ENCODE measurements at places on chromosomes 4 and X.

GRCh38 chr4:65635051-65635821, 35.1 kb downstream of the EPHA5 start:
- DNase-seq, result no peak

DNA sequence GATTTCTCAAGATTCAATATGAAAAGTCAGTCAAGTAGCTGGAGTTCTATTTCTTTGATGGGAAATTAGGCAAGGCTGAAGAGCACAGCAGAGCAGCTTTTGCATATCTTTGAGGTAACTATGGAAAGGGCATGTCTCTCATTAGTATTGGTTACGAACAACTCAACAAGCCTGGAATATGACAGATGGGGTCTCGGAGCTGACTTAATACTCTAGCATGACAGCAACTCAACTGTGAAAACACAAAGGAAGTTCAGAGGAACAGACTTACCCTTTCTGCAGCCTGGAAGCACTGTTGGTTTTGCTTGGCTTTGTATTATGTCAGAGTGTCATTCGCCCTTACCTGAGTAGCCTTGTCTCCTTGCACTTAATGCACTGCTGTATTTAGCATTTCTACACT, 79.9 kb upstream of the AADAT start:
- DNase-seq, result no peak

GRCh38 chrX:16137416-16138107, 14.2 kb downstream of the GRPR start:
- no peak for DNase-seq

GRCh38 chr4:123415576-123415975, 19.0 kb downstream of the SPRY1 start:
- DNase-seq, result no peak

GRCh38 chrX:21781525-21781924, 23.6 kb upstream of the SMPX start:
- no peak for DNase-seq

DNA sequence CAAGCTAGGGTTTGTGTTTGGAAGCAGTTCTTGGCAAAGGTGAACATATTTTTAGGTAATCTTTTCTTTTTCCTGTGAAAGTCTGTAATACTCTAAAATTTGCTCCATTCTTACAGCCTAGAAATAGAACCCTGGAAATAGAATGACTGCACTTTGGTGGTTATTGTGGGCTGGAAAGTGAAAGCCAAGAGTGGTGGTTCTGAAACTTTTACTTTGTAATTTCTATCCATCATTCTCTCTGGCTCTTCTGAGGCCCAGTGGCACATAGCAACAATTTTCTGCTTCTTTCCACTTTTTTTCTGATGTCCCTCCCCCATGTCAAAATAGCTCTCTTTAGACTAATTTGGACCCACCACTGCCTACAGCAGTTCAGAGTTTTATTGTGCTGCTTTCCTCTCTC, 300.4 kb upstream of the RPS6KA3 start:
- no peak for DNase-seq

DNA sequence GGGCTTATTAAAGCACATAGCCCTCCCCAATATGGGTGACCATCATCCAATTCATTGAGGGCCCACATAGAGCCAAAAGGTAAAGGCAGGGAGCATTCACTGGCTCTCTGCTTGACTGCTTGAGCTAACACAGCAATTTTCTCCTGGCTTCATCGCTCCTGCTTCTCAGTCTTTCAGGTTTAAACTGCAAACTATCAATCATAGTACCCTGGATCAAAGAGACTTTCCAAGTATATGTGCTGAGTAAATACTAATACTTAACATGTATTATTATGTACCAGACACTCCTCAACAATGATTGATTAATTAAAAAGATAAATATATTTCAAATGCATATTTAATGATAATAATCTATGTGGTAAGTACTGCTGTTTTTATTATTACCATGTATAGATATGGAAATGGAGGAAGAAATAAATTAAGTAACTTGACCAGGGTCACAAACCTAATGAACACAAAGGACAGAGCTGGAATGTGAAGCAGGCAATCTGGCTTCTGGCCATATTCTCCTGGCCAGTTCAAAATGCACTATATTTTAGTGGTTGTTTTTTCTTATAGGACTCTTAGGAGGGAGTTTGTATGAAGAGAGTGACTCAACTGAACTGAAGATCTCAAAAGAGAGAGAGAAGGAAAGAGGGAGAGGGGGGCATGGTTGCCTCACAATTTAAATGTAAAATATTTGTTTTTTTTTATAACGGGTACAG, 1197.3 kb downstream of the TECRL start:
- no peak for DNase-seq

- no peak for DNase-seq
Measured at GRCh38 chr4:146063143-146063542, 112.4 kb upstream of the LSM6 start.

- DNase-seq, result no peak
Measured at GRCh38 chr4:2367626-2368025, 50.8 kb downstream of the ZFYVE28 start.
